ENCODE measurements at places on chromosomes 16 and 17.

DNA sequence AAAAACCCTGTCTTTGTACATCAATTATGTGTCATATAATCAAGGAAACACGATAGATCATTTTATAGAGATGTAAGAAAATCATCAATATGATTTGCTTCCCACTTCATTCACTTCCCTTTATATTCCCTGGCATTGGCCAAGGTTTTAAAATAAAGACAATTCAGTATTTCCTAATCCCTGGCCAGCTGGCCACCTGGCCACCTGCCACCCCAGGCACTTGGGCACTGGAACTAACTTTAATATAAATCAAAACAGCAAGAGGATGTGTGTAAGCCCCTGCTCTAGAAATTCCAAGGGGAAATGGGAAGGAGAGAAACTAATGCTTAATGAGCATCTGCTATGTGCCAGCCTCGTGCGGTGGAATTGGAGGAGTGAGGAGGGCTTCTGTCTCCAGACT lies 58.6 kb upstream of the TOB1 start:
- DNase-seq = no peak

DNA sequence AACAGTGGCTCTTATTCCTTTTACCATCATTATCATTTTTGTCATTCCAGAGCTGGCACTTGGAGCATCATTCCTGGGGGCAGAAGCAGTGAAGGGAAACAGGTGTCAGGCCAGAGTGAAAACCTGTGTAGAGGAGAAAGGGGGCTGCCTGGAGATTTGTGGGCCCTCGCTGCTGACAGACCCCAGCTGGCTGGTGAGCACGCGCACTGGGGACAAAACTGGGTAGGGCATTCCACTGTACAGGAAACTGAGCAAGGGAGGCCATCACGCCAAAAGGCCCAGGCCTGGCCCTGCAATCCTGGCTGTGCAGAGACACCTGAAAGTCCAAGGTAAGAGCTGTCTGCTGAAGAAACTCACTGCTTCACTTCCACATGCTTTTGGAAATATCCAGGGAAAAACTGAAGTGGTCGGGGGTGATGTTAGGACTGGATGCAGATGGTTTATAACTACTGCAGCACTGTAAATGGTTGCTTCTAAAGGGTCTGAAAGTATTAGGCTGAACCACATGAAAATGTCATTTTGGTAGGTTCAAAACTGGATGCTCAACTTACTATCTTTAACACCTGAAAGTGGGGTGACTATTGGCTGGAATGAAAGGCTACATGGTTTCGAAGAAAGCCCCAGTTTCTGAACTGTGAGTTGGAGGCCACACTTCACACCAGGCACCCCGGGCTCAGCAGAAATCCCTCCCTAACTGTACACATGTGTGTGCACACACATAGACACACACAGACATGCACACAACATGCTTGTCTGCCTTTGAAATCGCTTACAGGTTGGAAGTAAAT lies 225.0 kb downstream of the C16orf78 start:
- DNase-seq = no peak

DNA sequence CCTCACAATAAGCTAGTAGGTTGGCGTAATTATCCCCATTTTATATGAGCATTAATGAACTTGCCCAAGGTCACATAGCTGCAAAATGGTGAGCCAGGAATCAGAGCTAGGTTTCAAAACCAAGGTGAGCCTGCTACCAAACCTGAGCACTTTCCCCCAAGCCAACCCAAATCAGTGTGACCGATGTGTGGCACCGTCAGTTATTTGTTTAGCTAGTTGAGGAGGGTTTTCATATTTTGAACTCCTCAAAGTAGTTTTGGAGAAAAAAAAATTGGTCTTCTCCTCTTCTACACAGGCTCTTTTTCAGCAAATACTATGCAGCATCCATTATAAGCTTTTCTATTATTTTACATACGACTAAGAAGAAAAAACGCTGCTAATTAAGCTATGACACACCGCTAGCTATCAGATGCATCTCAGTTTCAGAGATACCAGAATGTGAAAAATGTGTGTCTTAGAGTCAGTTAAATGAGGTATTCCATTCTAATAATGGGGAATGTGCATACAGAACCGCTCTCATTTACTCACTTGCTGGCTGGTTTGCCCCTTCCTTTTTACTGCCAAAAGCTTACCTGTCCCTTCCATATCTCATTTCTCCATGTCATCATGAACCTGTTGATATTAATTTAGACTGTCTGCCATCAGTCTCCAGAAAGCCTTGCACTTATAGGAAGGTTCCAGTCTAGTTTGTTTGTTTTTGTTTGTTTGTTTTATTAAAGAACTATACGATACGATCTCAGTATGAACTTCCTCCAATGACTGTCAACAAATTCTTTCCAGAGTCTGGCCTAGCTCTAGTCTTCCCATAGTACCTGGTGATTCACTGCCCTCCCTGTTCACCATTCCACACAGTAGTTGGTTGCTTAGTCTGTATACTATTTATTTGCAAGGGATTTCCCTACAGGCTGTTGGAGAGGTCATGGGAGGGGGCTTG lies 2.2 kb upstream of the TBX4 start:
- DNase-seq = no peak

GRCh38 chr16:85626191-85626981 lies 13.3 kb downstream of the GSE1 start:
- DNase-seq = no peak

- no peak for DNase-seq
Observed at GRCh38 chr16:50002190-50002589, 22.8 kb upstream of the CNEP1R1 start.

DNA sequence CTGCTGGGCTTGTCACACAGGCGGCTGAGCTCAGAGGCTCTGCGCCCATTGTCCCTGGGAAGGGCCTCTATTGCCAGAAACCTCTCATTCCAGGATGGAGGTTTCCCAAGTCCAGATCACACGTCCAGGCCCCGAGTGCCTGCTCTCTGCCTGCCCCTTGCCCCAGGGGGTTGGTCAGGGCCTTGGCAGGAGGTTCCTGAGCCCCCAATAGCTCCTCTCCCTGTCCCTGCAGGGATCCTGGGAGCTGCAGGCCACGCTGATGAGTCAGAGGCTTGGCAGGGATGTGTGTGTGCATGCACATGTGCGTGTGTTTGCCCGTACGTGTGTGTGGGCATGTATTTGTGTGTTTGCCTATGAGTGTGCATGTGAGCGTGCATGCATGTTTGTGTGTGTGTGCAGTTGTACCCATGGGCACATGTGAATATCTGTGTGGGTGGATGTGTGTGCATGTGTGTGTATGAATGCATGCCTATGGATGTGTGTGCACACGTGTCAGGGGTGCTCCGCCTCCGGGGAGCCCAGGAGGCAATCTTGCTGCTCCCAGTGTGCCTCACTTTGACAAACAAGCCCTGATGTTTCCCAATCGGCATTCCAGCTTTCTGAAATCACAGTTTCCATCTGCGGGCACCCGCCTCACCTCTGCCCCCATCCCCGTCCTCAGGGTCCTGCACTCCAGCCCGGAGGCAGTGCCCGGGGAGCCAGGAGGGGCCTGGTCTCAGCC lies 98.4 kb upstream of the GSE1 start:
- DNase-seq = peak; percentile 36

DNA sequence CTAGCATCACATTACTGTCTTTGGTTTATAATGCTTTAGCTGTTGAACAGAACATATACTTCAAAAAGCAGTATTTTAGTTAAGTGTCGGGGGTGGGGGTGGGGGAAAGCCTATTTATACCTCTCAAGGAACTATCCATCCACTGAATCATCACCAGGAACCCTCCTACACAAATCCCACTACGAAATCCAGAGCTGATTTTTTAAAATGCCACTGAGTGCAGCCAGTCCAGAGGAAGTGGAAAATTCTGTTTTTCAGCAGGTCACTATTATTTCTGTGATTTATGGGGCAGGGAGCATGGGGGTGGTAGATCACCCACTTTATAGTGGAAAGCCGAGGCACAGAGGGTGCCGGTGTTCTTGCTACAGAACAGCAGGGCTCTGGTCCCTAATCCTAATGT lies 284.1 kb downstream of the SOX9 start:
- DNase-seq = no peak

DNA sequence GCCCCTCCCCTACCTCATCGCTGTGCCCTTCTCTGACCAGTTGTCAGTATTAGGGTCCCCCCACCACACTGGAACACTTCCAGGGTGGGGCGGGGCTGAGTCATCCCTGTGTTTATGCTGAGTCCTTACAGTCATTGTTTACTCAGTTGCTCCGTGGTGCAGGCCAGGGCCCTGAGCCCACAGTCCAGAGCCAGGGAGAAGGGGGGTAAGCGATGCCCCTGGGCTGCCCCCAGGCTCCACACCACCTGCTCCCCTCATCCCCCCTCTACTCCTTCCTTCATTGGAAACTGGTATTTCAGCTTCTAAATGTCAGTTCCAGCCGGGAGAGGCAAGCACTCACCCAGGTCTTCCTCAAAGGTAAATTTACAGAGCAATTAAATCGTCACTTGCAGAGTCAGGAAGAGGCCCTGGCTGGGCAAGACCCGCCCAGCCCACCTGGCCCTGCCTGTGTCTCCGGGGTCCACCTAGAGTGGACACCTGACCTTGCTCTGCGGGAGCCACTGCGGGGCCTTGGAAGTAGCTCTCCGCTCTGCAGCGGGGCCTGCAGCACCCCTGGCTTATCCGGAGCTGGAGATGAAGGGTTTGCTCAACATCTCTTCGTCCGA lies 4.8 kb downstream of the ATP2A3 start:
- no peak for DNase-seq

- DNase-seq = peak; percentile 60
Observed at GRCh38 chr17:29592850-29593551, at the start of gene ANKRD13B. TSS of gene ANKRD13B (plus strand) at chr17:29593132. CDS start at chr17:29593622, 490 bp downstream.

DNA sequence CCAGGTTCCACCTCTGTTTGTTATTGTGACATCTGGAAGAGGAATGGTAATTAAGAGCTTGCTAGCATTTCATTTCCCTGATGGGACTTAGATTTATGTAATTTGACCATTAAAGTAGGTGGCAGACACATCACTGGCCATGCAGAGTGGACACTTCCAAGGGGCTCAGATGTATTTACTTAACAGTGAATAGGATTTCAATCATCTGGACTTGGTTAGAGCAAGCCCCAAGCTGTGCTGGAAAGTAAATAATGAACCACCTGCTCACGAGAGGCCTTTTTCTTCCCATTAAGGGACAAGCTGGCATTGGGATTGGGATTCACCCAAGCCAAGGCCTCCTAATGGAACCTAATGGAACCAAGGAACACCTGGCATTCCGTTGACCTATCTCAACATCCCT lies 395.3 kb downstream of the HS3ST4 start:
- no peak for DNase-seq

DNA sequence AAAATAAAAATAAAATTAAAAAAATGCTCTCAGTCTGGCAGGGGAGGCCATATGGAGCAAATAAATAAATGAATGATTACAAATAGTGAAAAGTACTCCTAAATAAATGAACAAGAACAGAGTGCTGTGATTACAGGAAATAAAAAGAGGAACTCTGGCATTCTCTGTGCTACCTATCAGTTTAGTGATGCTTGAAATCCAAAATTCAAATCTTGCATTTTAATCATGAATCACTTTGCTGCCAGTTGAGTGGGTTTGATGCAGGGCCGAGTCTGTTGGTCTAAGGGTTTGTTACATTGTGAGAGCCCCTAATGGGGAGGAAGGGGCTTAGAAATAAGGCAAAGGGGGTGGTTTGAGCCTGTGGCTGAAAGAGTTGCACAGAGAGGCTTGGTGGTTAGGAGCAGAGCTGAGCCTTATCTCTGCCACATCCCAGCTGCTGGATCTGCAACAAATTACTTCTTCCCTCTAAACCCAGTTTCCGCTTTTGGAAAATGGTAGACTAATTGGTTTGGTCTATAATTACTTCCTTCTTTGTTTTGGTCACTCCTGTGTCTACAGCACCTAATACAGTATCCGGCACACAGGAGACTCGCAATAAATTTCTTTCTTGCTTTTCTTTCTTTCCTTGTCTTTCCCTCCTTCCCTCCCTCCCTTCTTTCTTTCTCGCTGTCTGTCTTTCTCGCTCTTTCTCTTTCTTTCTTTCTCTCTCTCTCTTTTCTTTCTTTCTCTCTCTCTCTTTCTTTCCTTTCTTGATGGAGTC lies 6.3 kb upstream of the ABCC1 start:
- DNase-seq = no peak

DNA sequence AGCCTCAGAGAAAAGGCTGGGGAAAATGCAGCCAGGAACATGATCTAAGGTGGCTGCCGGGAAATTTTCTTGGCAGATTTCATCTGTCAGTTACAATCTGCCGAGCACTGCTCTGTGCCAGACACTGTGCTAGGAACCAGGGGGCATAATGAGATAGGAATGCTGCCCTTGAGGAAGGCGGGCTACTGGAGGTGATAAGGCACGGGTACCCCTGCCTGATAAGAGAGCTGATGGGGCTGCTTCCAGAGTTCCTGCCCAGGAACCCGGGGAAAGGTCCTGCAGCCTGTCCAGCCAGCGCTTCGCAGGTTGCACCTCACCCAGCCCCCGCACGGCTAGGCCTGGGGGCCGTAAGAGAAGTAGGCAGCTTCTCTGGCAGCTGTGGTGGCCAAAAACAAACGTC lies 3.1 kb downstream of the SCNN1G start:
- no peak for DNase-seq

GRCh38 chr17:2804912-2805311 lies 8.7 kb downstream of the RAP1GAP2 start:
- DNase-seq = no peak

DNA sequence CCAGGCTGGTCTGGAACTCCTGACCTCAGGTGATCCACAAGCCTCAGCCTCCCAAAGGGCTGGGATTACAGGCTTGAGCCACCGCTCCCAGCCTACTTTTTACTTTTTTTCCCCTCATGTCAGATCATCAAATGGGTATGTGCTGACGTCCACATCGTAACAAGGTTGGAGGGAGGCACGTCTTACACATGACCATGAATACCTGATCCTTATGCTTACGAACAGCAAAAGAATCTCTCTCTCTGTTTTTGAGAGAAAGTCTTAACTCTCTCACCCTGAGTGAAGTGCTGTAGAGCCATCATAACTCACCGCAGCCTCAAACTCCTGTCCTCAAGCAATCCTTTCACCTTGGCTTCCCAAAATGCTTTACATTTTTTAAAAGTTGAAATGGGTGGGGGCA lies 29.5 kb upstream of the TMEM92 start:
- no peak for DNase-seq

- no peak for DNase-seq
Observed at GRCh38 chr16:75702242-75702641, 981 bp upstream of the DUXB start.

DNA sequence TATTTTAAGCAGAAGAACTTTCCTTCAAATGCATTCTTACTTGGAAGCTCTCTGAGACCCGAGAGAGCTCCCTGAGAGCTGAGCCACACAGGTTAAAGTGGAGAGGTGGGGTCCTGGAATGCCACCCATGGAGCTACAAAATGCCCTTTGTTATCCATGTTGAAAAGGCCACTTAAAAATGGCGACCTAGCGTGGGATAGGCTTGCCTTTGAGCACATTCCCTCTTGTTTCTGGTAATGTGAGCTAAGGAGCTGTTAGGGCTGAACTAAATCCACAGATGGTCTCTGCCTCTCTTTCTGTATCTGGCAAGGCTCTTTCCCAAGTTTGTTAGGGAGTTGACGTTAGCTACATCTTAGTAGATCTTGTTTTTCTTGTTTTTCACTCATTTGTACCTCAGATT lies 171.6 kb downstream of the SNX29 start:
- no peak for DNase-seq
